NB4 (cell line): ENCODE measurements at places on chromosomes 3 and 15.

DNA sequence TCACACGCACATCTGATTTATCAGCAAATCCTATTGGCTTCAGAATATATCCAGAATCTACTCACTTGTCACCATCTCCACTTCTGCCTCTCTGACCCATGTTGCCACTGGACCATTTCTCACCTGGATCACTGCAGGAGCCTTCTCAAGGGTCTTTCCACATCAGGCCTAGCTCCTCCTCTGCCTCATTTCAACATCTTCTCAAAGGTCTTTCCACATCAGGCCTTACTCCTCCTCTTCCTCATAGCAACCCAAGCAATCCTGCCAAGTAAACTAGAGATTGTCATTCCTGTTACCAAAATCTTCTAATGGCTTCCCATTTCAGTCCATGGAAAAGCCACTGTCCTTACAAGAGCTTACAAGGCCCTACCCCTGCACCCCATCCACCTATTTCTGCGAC is 18.0 kb upstream of the DUT start:
- DNase-seq: no peak

GRCh38 chr3:26963361-26963743 is 340.8 kb downstream of the LRRC3B start:
- DNase-seq: peak; percentile 10

DNA sequence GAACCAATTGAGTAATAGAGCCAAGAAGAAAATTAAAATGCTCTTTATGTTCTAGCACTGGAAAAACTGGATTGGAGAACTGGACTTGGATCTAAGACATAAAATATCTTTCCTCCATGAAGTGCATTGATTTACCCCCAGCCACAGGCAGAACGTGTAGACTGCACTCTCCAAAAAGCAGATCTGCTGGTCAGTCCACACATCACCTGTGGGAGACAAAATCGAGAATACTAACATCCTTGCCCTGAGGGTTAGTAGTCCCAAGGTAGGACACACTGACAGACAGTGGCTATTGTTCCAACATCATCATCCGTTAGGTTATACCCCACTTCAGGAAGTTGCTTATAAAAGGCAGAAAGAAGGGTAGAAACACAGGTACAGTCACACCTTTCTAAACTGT is 257.1 kb upstream of the STT3B start:
- DNase-seq: no peak

DNA sequence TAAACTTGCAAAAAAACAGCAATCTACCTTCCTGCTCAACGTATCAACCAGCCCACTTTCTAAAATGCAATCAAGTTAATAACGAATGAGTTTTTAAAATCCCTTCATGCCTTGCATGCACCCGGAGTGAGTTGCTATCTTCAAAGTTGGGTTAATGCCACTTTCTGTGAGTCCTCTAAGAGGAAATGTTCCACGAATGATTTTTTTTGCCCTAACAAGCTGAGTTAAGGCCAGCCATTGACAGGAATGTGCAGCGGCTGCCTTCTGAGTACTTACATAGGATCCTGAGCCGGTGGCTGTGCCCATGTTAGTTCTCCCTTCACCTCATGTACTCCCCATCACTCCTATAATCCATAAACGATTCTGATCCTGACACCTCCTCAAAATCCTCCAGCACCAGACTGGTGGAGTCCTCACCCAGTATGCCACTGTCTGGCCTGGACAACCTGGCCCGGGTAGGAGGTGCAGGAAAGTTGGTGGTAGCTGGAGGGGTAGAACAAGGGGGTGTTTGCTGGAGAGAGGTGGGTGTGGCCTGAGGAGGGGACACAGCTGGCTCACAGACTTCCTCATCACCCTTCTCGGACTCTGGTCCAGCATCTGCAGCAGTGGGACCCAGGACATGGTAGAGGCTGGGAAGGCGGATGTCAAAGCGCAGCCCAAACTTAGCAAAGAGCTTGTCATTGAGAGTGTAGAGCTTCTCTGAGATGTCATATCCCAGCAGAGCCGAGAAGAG is 12.4 kb downstream of the POPDC2 start:
- DNase-seq: no peak

- no peak for DNase-seq
Observed at GRCh38 chr3:19248143-19248542, 99.8 kb downstream of the KCNH8 start.

DNA sequence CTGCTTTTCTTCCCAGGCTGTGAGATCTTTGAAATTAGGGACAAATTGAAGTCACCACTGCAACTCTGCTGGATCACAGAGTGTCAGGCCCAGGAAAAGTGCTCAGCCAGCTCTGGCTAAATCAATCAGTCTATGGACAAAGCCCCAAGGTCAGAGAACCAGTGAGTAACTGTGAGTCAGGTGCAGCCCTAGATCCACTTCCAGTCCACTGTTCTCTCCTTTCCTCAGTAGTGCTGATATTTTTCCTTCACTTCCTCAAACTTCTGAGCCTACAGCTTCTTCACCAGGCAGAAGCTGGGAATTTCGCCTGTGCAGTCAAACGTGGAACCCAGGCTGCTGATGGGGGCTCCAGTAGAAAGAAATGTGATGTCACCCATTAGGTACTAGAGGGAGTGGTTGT is 75.1 kb upstream of the TRIM42 start:
- no peak for DNase-seq

GRCh38 chr15:54150255-54150654 is 172.0 kb downstream of the UNC13C start:
- DNase-seq: peak; percentile 77

GRCh38 chr3:30720586-30721313 is 114.3 kb downstream of the TGFBR2 start:
- DNase-seq: no peak

DNA sequence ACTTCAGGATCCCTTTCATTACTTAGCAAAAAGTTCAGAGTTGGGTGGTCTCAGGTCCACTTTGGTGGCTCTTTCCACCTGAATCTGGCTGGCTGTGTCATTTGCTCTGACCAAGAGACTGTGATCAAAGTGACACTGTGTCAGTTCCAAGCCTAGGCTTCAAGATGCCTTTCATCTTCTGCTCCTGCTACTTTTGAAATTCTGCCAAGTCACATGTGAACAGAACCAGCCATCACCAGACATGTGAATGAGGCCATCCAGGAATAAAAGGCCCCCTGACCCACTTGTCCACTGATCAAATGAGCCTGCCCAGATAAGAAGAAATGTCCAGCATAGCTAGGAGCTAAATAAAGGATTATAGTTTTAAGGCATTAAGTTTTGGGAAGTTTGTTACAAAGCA is 132.2 kb downstream of the OSBPL10 start:
- DNase-seq: no peak

DNA sequence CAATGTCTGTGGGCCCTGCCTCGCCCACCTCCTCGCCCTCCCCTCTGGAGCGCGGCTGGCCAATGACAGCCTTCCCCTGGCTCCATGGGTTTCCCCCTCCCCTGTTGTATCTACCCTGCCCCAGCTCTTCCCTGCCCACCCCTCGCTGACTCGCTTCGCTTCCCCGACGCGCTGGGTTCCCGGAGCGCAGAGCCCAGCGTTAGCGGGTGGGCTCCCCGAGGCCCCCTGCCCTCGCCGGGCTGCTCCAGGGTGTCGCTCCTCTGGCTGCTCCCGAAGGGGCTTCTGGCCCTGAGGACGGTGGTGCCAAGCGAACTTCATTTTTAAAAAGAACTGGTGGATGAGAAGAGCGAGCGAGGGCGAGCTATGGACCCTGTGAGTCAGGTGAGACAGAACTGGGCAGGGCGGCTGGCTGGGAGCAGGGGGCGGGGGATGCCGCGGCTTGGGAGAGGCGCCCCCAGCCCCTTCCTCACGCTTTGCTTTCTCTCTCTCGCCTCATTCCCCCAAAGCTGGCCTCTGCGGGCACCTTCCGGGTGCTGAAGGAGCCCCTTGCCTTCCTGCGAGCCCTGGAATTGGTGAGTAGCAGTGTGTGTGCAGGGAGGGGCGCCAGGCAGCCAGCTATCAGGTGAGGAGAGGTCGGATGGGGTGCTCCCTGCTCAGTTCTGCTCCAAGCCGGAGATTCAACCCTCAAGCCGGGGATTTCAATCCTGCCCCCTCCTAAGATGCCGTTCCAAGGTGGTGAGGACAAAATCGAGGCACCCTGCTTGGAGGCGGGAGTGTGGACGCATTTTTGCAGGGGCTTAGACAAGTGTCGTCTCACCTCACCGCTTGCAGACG is at the start of gene SYNPR:
TSS of gene SYNPR (plus strand) at position 138 of the 834 bp plus-strand sequence.
- no peak for DNase-seq

- no peak for DNase-seq
Observed at GRCh38 chr3:169980055-169980454, 13.4 kb downstream of the SEC62 start.

- DNase-seq: no peak
Observed at GRCh38 chr3:120399372-120399771, 50.2 kb upstream of the LRRC58 start.

DNA sequence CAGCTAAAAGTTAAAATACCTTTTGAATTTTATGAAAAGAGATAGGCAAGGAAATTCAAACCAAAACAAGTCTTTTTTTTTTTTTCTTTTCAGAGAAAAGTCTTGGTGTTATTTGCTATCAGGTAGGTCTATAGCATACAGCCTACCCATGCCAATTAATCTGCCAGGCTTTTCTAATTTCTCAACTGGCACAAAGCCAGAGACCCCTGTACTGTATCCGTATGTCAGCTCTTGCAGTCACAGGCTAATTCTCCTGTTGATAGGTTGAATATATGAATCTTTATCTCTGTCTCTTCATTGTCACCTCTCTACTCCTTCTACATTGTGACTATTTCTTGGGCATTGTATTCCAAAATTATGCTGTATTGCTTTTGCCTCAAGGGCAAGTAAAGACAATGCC is 133.4 kb downstream of the IL5RA start:
- DNase-seq: no peak

DNA sequence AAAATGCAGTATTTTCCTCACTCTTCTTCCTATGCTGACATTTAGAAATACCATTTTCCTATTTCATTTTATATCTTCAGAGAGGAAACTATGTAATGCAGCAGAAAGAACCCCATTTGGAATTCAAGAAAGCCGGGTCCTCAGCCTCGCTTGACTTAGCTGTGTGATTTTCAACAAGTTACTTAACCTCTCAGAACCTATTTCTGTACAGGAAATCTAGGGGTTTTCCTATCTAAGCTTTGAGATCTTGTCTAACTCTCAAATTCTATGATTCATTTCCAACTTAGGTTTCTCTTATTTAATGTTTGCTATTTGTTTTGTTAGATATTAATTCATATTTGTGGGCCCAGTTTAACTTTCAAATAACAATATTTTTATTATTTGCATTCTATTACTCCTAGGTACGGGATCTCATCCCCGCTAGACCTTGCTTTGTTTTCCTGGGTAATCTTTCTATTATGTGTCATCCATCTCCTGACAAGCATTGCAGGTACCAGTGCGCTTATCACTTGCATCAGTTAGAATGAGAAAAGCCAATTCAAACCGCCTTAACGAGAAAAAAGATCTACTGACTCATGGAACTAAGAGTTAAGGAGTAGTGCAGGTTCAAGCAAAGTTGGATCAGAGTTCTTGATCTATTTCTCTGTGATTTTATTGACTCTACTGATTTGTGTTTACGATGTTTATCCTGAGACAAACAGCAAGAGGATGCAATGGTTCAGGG is 70.6 kb upstream of the BHLHE40 start:
- no peak for DNase-seq
